ENCODE measurements at places on chromosomes 12 and 14.

GRCh38 chr14:94535506-94535905, 25.7 kb upstream of the SERPINA4 start:
- DNase-seq, result no peak

GRCh38 chr14:26121181-26121580, 476.7 kb downstream of the NOVA1 start:
- no peak for DNase-seq

DNA sequence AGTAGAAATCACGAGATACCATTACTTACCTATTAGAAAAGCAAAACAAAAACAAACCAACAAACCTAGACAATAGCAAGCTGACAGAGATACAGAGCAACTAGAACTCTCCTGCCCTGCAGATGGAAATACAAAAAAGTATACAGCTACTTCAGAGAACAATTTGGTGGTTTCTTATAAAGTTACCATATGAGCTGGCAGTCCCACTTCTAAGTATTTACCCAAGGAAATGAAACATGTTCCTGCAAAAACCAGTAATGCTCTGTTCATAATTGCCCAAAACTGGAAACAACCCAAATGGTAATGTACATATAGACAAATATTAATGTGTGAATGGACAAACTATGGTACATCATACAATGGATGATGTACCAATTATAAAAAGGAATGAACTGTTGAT, 31.7 kb downstream of the FUT8 start:
- DNase-seq, result no peak

- no peak for DNase-seq
These were observed 61.9 kb upstream of the AMN1 start for GRCh38 chr12:31790759-31791158.

- no peak for DNase-seq
These were observed 717 bp upstream of the ZNF839 start for GRCh38 chr14:102318781-102319276.

- DNase-seq, result no peak
These were observed 34.1 kb upstream of the KLHDC2 start for GRCh38 chr14:49733836-49734235.

- DNase-seq, result no peak
These were observed 46.0 kb upstream of the HIF1A start for GRCh38 chr14:61649283-61649682.

DNA sequence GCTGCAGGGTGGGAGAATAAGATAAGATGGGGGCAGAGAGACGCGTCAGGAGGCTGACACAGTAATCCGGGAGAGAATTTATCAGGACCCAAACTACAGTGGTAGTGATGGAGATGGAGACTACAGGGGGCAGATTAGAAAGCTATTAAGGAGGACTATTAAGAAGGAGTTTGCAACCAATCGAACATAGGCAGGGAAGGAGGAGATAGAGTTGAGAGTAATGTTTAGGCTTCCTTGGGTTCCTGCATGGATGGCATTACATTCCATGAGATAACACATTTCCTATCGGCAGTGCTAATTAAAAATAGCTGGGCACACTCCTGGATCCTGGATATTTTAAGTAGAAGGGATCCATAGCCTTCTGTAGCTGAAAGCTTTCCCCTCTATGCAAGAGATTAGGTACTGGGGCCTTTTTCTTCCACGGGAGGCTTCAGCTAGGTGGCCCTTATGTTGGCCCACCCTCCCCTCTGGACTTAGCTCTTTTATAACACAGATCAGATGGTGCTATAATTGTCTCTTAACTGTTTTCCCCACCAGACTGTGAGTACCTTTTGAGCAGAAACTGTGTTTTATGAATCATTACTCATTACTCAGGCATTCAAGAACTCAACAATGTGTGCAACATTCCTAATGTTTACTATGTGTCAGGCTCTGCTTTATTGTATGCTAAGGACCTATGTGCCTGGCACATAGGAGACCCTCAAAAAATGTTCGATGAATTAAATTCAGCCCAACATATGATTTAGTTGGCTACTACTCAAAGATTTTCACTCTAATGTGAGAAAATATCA, 113.0 kb downstream of the RMST start:
- DNase-seq, result no peak

- DNase-seq, result no peak
These were observed 1.1 kb downstream of the PAPLN start for GRCh38 chr14:73238424-73238852.

- no peak for DNase-seq
These were observed 17.7 kb upstream of the TDG start for GRCh38 chr12:103947871-103948555.

GRCh38 chr14:96482986-96483385, 19.2 kb upstream of the PAPOLA start:
- DNase-seq, result no peak

GRCh38 chr12:6536894-6537579, 2.7 kb downstream of the GAPDH start:
- no peak for DNase-seq

GRCh38 chr12:115716551-115716950, 560.9 kb downstream of the MED13L start:
- DNase-seq, result no peak

DNA sequence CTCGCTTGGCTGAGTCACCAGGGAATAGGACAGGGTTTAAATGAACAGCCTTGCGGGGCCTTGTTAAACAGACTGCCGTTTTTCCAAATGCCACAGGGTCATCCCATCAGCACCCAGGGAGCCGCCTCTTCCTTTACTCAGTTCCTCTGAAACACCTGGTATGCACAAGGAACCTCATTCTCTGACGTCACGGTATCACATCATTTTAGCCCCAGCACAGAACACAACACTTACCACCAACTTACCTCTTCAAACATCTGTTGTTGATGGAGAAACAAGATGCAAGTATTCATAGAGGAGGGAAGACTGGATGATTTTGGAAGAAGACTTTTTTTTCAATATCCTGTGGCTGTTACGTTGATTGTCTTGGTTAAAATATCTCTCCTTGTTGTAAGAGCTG, 535.3 kb upstream of the TMEM132C start:
- no peak for DNase-seq

GRCh38 chr12:29581631-29582030, 84.1 kb upstream of the OVCH1 start:
- no peak for DNase-seq

DNA sequence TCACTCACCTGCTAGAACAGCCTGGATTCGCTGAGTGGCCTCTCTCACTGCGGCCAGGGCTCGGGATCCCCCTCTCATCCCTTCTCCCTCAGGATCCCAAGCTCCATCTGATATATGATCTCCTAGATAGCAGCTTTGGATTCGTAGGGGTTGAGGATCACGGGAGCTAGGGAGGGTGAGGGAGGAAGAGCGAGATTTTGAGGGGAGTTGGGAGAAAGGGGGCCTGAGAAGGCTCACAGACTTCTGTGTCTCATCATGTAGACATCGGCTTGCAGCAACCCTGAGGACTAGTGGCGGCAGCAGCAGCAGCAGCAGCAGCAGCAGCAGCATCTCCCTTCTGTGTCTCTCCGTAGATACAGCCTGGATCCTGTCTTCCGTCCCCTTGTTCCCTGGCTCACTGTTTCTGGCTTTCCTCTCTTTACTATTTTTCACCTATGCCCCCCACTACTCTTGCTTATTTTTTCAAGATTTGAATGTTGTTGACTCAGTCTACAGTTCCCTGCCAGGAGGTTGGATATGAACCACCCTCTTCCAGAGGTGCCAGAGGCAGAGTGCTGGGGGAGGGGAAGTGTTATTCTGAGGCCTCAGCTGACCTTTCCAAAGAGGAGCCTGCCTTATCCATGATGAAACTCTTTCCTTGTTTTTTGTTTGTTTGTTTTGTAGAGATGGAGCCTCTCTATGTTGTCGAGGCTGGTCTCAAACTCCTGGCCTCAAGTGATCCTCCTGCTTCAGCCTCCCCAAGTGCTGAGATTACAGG, at the start of gene CIROP:
Gene CIROP (minus strand): TSS at position 399 of the 757 bp plus-strand sequence. CDS start 69 bp downstream, at position 330.
- no peak for DNase-seq

- DNase-seq, result no peak
These were observed 37.4 kb downstream of the GNPTAB start for GRCh38 chr12:101793401-101793800.

GRCh38 chr14:87000081-87000480, 992.9 kb downstream of the GALC start:
- DNase-seq, result no peak

DNA sequence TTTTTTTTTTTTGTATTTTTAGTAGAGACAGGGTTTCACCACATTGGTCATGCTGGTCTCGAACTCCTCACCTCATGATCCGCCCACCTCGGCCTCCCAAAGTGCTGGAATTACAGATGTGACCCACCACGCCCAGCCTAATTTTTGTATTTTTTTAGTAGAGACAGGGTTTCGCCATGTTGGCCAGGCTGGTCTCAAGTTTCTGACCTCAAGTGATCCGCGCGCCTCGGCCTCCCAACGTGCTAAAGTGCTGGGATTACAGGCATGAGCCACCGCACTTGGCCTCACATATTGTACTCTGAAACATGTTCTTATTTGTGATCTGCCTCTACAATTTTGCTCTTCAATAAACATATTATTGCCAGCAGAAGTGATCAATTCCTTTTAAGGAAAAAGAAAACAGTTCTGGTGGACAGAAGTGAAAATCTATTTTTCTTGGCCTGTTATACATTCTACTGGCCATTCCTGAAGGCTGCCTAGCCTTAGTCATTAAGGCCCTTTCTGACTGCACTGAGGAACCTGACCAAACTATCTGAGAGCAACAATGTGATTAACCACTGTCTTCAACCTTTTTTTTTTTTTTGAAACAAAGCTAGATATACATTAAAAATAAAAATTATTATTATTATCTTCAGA, 36.1 kb downstream of the SNX6 start:
- DNase-seq, result no peak

DNA sequence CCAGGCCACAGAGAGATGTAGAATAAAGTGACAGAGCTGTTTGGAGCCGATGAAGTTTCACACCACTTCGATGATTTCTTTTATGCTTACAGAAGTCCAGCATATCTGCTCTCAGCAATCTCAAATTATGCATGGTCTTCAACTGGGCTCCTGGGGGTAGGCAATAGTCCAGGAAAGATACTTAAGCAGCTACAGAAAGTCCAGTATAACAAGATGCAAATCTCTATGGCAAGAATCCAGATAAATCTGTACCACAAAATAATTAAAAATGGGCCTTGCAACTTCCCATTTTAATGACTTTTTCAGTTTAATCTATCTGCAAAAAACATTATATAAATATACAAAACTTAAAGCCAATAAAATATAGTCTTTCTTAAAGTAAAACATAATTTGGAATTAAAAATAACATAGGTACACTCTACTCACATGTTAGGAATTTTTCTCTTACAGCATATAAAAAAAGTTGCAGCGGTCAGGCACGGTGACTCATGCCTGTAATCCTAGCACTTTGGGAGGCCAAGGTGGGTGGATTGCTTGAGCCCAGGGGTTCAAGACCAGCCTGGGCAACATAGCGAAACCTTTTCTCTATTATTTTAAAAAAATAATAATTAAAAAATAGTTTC, 20.5 kb upstream of the RAD51AP1 start:
- no peak for DNase-seq

DNA sequence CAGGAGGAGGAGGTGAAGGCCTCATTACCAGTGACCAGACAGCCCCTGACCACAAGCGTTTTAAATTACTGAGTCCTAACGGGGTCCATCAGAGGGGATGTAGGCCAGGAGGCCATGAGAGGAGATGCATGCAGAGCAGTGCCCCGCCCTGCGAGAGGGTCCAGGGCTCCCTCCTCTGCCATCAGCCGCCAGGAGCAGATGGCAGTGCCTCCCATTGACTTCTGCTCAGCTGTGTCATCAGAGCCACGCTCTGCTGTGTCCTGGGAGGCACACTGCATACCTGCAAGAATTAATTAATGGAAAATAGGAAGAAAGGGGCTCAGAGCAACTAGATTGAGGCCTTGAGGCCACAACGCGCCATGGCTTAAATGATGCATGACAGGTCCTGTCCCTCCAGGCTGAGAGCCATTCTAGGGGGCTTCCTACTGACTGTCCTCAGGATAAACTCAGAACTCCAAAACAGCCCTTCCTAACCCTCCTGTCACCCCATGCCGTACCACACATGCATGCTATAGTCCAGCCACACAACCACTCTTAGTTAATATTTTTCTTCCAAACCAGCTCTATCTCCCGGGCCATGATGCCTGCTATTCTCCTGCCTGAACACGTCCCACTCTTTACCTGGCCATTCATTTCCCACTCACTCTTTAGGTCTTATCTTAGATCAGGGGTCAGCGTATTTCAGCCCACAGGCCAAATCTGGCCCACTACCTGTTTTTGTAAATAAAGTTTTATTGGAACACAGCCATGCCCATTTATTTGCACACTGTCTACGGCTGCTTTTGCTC, 235.8 kb downstream of the KSR2 start:
- no peak for DNase-seq

- no peak for DNase-seq
These were observed 97.5 kb downstream of the CRACR2A start for GRCh38 chr12:3655328-3655900.

GRCh38 chr12:117574655-117575054, 213.2 kb upstream of the NOS1 start:
- DNase-seq, result no peak

DNA sequence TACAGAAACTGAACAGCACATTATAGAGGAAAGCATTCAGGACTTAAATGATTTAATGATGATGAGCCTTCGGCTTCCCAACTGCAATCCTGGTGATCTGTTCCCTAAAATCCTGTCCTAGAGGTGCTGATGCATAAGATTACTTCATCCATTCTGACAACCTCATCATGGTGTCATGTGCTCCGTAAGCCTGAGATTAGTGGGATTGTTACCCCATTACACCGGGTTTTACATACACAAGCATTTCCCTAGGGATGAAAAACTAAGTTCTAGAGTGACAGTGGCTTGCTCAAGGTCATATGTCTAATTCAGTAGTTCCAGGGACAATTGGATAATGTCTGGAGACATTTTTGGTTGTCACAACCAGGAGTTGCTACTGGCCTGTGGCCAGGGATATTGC, 2.5 kb upstream of the RNASE13 start:
- DNase-seq, result no peak

DNA sequence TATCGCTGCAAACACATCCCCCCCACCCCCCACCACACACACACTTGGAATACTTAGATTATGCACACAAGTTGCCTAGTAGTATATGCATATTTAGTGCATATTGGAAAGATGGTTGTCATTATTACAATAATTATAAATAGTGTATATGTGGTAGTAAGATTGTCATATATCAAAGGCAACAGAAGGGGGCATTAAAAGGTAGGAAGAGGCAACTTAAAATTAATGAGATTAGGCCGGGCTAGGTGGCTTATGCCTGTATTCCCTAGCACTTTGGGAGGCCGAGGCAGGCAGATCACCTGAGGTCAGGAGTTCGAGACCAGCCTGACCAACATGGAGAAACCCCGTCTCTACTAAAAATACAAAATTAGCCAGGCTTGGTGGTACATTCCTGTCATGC, 52.1 kb downstream of the GSC start:
- DNase-seq, result no peak

Data from stimulated activated CD8-positive, alpha-beta memory T cell treated with anti-CD3 and anti-CD28 coated beads, Interleukin-2, amount 100 ng/mL, for 1 hour (primary cell).